Head of caudate nucleus (tissue), 42 donors: ENCODE measurements at places on chromosomes 12 and 14.

- DNase-seq = no peak
Observed at GRCh38 chr12:108304633-108305032, 34.5 kb downstream of the CMKLR1 start.

DNA sequence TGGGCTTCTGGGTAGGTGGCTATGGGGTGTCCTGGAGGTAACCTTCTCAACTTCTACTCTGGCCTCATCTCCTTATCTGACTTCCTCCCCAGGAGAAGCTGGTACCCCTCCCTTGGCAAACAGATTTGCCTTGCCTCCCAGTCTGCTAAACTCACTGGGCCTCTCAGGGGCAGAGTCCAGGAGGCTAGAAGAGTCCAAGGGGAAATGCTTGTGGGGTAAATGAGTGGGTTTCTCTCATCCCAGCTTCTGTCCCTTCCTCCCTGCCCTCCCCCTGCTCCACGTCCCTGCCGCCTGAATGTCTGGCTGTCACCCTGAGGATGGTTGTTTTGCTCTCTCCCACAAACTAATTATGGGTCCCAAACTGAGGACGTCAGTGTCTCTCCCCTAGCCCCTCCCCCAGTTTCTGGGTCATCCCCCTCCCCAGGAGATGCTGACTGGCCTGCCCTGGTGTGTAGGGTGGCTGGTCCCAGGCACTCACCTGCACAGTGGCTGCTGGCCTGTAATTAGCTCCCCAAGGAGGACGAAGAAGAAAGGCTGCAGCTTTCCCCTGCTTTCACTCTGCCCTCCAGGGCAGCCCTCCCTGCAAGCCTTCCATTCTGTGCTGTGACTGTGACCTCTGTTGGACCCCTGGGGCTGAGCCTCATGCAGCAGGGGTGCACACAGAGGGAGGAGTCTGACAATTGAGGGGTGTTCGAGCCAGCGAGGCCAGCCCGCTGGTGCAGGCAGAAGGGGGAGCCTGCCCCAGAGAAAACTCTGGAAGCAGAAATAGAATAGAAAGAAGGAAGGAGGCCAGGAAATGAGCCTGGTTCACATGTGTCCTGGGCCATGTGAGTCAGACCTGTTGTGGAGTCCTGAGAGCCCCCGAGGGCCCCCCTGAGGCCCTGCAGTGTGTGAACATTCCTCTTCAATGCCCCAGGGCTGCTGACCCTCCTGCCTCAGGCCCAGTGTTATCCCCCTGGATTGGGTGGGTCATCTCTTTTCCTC lies at the start of gene LRP1-AS:
Gene LRP1-AS, minus strand, starts transcription at position 659 of the 984 bp plus-strand sequence.
- no peak for DNase-seq

GRCh38 chr14:91012045-91012444 lies 48.4 kb downstream of the RPS6KA5 start:
- DNase-seq = no peak

DNA sequence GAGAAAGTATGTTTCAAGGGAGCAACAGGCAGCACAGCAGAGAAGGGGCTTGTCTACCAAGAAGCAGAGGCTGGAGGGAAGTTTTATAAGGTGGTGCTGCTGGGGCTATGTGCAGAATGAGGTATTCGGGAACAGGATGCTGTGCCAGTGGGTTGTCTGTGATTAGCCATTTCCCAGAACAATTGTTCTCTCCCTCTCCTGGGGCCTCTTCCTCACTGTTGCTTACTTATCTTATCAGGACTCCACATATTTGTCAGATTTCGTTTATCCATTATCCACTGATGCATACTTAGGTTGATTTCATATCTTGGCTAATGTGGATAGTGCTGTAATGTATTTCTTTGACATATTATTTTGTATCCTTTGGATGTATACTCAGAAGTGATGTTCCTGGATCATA lies 195.1 kb upstream of the RTL1 start:
- no peak for DNase-seq

- no peak for DNase-seq
Observed at GRCh38 chr14:91070572-91070971, 10.1 kb upstream of the RPS6KA5 start.

DNA sequence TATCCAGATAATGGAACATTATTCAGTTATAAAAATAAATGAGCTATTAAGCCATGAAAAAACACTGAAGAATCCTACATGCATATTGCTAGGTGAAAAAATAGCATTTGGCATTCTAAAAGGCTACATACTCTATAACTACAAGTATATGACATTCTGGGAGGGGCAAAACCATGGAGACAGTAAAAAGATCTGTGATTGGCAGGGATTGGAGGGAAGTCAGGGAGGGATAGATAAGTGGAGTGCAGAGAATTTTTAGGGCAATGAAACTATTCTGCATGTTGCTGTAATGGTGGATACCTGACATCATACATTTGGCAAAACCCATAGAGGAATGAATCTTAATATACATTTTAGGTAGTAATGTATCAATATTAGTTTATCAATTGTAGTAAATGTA lies 63.1 kb upstream of the SLC38A2 start:
- DNase-seq = no peak

- no peak for DNase-seq
Observed at GRCh38 chr12:130988261-130988660, 34.6 kb downstream of the ADGRD1 start.

DNA sequence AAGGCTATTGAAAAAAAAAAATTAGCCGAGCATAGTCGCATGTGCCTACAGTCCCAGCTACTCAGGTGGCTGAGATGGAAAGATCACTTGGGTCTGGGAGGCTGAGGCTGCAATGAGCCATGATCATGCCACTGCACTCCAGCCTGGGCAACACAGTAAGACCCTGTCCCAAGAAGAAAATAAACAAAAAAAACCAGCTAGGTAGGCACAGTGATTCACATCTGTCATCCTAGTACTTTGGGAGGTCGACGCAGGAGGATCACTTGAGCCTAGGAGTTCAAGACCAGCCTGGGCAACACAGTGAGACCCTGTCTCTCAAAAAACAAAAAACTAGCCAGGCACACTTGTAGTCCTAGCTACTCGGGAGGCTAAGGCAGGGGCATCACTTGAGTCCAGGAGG lies 8.2 kb downstream of the SARNP start:
- no peak for DNase-seq

GRCh38 chr12:96314723-96315122 lies 85.5 kb downstream of the CDK17 start:
- DNase-seq = no peak

DNA sequence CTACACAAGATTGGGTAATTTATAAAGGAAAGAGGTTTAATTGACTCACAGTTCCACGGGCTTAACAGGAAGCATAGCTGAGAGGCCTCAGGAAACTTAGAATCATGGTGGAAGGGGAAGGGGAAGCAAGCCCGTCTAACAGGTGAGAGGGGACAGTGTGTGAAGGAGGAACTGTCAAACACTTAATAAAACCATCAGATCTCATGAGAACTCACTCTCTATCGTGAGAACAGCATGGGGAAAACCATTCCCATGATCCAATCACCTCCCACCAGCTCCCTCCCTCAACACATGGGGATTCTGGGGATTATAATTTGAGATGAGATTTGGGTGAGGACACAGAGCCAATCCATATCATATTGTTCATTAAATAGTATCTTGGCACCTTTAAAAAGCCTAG lies 56.1 kb downstream of the EPS8 start:
- DNase-seq = no peak

- DNase-seq = no peak
Observed at GRCh38 chr14:31205681-31206535, 1.7 kb downstream of the HECTD1 start.

DNA sequence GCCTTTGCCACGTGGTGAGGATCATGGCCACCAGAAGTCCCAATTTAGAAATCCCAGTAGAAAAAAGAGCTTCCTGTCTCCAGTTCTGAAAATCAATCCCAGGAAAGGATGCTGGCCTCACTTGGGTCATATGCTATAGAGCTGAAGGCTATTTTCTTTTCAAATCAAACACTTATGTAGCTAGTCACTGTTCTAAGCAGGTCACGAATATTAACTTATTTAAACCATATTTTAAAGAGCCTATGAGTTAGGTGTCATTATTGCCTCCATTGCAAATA lies 97.5 kb downstream of the VCPKMT start:
- DNase-seq = no peak

- DNase-seq = no peak
Observed at GRCh38 chr14:81007131-81007530, 51.7 kb downstream of the TSHR start.

DNA sequence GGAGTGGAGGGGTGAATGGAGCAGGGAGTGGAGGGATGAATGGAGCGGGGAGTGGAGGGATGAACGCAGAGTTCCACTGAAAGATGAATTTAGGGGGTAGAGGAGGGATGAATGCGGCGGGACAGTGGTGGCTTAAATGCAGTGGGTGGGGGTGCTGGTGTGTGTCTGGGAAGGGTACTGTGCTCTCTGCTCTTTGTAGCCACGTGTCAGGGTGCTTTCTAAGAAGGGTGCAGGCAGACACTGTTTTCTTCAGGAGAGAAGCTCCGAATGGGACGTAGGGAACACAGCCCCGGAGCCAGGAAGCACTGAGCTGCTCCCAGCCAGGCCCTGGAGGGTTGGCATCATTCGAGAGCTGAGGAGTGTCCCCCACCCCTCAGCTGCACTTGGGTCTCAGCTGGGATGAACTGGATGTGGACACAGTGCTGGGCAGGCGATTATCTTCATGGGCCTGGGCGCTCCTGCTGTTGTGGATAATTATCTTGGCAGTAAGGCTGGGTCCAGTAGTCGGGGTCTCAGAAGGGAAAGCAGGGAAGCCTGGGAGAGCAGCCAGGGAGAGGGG lies 9.5 kb upstream of the CEP170B start:
- no peak for DNase-seq

- DNase-seq = no peak
Observed at GRCh38 chr12:64923536-64923935, 99.1 kb downstream of the TBC1D30 start.

GRCh38 chr12:45125997-45126396 lies 75.1 kb upstream of the DBX2 start:
- DNase-seq = no peak

DNA sequence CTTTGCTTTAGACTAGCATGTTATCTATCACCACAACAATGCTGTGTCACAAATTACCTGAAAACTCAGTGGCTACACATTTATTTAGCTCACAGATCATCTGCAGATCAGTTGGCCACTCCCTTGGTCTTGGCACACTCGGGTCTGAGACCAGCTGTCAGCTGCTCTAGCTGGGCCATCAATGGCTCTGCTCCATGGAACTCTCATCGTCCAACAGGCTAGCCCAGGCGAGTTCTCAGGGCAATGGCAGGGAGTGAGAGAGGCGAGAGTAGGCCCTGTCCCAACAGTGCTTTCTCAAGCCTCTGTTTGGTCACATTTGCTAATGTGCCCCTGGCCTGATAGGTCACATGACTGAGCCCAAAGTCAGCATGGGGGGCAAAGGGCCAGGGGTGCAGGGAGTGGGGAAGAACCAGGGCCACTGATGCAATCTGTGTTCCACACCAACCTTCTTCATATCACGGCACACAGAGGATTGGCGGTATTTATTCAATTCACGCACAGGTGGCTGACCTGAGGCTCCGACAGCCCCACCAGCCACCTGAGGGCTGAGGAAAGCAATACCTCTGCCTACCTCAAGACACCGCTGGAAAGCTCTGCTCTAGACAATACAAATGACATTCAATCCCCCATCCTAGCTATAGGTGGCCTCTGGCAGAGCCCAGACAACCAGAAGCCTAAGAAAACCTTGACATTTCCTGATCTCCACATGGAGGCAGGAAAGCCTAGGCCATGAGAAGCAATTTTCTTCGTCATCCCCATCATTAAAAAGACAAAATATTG lies 82.5 kb downstream of the NT5DC3 start:
- DNase-seq = no peak

DNA sequence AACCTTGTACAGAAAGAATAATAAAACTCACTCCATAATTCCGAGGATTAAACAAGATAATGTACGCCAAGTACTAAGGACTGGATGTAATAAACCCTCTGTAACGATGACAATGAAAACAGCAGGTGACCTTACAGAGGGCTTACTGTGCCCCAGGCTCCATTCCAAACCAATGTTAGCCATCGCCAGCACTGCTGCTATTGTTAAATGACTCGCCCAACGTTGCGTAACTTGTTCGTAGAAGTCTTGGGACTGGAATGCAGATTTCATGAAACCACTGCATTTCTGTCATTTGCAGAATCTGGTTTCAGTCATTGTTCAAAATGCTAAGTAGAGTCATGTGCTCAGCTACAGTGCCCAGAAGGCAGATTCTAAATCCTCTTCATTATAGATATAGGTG lies 728 bp upstream of the STON2 start:
- DNase-seq = no peak

GRCh38 chr12:93098077-93098476 lies 169.0 kb upstream of the EEA1 start:
- DNase-seq = peak; percentile 24

- DNase-seq = no peak
Observed at GRCh38 chr12:66345212-66345611, 42.9 kb downstream of the HELB start.

DNA sequence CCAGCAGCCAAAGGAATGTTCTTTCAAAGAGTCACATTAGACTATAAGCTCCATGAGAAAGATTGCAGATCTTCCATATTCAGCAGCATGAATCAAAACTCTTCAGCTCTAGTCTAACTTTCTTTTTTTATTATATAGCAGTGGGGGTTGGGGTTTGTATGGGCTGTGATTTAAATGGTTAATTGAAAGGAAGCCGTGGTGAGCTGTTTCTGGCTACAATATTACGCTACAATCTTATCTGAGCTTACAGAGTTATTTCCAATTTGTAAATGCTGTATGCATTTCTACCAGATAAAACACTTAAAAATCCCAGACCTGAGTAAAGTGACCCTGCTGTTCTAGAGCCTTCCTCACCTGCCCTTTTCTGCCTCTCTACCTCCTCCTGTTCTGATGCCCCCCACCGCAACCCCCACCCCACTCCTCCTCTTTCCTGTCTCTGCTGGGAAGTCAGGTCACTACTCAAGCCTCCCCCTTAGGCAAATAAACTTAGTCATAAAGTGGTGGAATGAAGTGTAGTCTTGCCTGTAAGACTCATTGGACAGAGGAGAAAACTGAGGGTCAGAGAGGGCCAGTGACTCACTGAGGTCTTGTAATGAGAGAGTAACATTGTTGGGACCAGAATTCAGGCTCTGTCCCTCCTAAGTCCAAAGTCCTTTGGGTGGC lies 1089.5 kb downstream of the BCL11B start:
- no peak for DNase-seq

DNA sequence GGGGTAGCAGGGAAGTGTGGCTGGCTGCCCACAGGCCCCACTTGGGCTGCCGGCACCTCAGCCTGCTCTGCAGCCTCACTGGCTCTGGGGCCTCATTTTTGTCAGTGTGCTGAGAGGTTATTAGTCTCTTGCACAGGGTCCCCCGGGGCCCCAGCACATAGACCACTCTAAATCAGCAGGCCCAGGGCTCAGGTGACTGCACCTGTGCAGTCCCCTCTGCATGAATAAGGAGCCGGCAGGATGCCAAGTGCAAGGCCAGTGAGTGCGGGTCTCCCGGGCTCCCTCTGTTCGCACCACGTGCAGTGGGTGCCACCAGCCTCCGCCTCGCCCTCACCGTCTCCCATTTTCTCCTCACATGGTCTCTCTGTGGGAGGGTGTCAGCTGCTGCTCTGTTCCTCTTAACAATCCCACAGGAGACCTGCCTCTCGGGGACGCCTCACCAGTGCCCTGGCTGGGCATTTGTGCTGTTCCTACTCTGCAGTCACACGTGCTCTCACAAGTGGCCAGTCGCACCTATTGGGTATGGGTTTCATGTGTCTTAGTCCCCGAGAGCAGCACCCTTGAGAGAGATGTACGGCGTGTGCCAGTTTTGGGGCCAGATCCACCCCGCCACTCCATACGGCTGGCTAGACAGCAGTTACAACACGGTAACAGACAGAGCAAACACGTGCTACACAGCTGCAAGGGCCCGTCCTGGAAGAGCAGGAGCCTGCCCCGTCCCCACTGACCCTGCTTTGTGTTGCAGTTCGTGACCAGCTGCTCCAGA lies 40.4 kb downstream of the MMAB start:
- DNase-seq = no peak

GRCh38 chr12:96401076-96401871 lies 1.0 kb upstream of the CDK17 start:
- DNase-seq = no peak
